ENCODE measurements at places on chromosomes 1 and 21.

DNA sequence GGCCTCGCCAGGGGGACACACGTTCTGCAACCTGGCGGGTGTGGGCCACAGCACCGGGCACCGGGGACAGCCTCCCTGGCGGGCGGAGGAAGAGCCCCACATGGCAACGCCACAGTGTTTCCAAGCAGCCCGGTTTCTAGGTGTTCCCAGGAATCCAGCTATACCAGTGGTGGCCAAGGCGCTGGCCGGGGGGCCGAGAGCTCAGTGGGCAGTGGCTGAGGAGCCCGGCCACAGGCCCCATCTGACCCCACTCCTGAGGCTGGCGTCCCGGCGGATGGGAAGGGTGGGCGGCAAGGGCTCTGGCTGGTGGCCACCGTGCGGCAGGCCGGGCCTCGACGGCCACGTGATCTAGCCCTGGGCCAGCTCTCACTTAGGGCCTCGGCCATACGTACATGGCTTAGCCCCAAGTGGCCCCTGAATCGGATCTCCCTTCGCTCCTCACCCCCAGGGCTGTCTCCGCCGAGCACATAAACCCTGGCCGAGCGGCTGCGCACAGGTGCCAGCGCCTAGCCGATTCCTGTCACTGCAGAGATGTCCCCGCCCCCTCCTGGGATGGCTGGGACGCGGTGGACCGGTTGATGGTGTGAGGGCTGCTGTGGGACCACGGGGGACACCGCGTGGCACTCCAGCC is 68.7 kb downstream of the MORN1 start:
- peak; percentile 36 for DNase-seq

GRCh38 chr1:161949548-161949947 is 74.1 kb downstream of the OLFML2B start:
- no peak for DNase-seq

- no peak for DNase-seq
These were observed 14.4 kb downstream of the PCP4 start for GRCh38 chr21:39881661-39882060.

- peak; percentile 79 for DNase-seq
These were observed 20.2 kb downstream of the MRPL37 start for GRCh38 chr1:54220004-54220811.

GRCh38 chr1:21703318-21703963 is 34.3 kb upstream of the RAP1GAP start:
- no peak for DNase-seq

DNA sequence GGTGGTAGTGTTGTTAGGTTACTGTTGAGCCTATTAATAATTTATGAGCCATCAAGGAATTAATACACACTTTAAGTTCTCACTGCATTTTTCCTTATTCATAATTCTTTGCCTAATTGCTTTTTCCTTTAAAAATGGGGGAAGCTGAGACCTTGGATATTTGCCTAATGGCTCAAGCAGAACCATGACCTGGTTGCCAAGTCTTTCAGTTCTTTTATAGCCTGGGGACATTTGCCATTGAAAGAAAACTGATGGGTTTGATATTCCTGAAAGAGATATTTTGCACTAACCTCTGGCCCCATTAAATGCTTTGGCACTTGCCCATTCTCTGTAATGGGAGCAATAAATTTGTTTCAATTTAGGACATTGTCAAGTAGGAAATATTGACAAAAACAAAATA is 18.5 kb upstream of the LRRC53 start:
- no peak for DNase-seq

GRCh38 chr1:153598309-153599172 is 14.4 kb downstream of the S100A16 start:
- DNase-seq = no peak

GRCh38 chr1:97906567-97907241 is 14.1 kb downstream of the DPYD start:
- peak; percentile 44 for DNase-seq
